IMR-90 (cell line): ENCODE measurements at places on chromosomes 5 and 9. TPM values are rescaled to one million over a fixed set of nuclear protein-coding genes. Genes with fewer than 3 reads are reported as not detected.

DNA sequence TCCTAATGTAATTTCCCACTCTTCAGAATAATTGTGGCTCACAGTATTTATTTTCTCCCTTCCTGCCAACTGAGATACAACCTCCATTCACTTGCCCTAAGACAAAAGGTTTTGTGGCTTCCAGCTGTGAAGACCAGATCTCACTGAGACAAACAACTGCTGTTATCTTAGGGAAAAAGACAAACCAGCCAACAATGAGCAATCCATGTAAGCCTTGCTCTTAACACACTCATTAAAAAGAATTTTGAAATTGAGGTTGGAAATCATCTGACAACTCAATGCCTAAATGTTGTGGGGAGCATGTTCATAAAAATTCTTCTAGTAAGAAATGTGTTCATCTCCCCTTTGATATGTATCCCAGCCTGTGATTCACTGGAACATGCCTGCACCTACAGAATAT lies 132.9 kb downstream of the ADAMTSL1 start:
- peak; percentile 26 for DNase-seq

Gene SHROOM1
- polyA plus RNA-seq = 6.3 and 8.8 TPM in 2 replicates

DNA sequence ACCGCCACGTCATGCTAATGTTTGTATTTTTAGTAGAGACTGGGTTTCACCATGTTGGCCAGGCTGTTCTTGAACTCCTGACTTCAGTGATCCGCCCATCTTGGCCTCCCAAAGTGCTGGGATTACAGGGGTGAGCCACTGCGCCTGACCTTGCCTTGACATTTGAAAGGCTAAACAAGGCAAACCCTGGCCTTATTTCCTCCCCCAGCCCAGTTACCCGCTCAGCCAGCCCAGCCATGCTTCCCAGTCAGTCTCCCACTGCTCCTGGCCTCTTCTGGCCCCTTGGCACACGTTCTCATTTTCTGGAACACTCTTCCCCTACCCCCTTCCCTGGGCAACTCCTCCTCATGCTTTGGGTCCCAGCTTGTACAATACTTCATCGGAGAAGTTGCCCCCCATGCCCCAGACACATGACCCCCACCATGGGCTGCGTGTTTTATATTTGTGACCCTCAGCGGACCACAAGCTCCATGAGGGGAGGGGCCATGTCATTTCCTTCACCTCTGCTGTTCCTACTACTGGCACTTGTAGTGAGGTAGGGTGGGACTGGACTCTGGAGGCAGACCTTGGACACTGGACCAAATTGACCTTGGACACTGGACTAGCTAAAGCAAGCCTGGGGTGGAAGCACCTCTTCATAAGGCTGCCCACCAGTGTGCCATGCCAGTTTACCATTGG lies 94.4 kb upstream of the IER5L start:
- no peak for DNase-seq

DNA sequence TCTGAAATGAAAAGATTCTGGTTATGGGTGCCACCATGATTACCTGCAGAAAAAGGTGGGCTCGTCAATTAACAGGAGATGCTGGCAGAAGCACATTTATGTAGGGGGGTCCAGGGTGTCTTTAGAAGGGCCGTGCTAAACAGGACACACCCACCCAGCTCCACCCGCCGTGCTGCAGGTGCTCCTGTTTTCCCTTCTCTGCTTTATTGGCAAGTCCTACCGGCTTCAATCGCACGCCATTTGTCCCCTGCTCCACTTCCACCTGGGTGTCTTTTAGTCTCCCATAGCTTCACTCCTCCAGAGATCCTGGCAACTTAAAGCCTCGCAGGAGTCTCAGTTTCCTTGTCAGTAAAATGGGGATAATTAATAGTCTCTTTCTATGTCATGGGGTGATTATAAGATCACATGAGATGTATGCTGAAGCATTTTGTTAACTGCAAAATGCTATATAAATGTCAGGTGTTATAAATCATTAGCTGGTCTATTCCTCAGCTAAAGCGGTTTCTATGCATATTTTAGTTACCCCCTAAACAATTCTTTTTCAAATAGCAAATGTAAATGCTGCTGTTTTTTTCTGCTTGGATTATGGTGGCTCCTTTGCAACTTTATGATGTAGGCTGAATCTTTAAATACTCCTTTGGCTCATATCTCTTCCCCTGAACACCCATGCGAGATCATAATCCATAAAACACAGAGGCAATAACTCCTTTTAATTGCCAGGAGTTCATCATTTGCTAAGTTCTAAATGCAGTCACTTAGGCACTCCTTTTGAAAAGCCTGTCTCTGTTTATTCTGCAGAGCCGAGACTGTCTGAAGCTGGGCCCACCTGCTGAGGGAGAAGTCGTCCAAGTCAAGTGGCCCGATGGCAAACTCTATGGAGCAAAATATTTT lies 406.9 kb downstream of the KDM4C start:
- DNase-seq = no peak

- no peak for DNase-seq
Measured at GRCh38 chr5:39712316-39713249, 287.8 kb upstream of the DAB2 start.

- DNase-seq = no peak
Measured at GRCh38 chr9:106868565-106868964, 5.6 kb downstream of the ZNF462 start.

DNA sequence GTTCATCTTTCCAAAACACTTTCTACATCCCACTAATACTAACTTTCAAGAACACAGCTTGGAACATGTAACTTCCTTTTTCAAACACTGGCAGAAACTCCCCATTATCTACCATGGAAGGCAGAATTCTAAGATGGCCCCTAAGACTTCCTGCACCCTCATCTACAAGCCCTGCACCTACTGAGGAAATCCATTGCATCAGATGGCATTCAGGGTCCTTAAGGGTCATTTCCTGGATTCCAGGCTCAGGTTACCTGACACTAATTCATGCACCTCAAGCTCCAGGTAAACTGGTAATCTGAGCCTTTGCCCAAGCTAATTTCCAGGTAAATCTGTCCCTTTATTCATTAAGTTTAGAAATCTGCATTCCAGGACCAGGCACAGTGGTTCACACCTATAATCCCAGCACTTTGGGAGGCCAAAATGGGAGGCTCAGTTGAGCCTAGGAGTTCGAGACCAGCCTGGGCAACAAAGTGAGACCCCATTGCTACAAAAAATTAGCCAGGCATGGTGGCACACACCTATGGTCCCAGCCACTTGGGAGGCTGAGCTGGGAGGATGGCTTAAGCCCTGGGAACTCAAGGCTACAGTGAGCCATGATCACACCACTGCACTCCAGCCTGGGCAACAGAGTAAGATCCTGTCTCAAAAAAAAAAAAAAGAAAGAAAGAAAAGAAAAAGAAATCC lies 91.6 kb downstream of the NFIB start:
- DNase-seq = no peak

GRCh38 chr5:158848634-158849033 lies 251.1 kb downstream of the EBF1 start:
- DNase-seq = no peak

Gene ROPN1L
- 0.34 and 0.50 TPM in 2 replicates for polyA plus RNA-seq

Gene NIPSNAP3A
- polyA plus RNA-seq = 16.2 and 21.4 TPM in 2 replicates

Gene PLPPR1
- polyA plus RNA-seq = not detected in 2 replicates

GRCh38 chr9:34675048-34675714 lies 12.7 kb upstream of the CCL27 start:
- peak; percentile 59 for DNase-seq
